A673 (cell line): ENCODE measurements at places on chromosomes 3 and 15.
A peak's percentile ranks its signal among the peaks of the same experiment; 100 is the strongest.

DNA sequence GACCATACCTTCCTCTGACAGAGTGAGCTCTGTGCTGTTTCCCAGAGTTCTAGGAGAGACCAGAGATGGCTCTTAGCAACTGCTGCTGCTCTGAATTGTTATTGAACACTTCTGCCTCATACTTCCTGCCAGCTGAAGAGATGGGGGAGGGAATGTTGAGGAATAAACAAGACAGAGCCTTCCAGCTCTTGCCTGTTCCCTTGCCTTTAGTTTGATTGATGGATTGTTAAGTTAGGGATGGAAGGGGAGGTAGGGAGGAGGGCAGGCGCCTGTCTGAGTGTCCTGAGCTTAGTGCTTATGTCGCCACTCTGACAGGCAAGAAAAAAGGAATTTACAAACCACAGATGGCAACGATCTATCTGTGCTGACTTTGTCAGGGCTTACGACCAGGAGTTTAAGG, 42.8 kb downstream of the ZNF609 start:
- no peak for DNase-seq

- DNase-seq, result peak; percentile 50
Measured at GRCh38 chr3:128488636-128488990, 4.4 kb downstream of the GATA2 start.

DNA sequence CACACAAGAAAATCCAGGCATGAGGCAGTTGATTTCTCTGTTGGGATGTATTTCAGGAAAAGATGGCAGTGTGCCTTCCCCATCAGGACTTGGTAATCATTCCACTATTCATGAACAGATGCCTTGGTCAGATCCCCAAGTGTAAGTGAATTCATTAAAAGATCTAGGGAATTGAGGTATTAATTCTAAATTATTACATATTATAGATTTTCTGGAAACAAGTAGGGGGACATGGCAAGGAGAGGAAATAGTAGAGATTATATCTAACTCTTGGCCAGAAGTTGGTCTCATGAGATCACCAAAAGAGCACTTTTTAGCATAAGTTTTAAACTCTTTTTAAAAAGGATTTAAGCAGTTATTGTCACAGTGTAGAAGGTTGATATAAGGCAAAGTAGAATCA, 74.4 kb upstream of the MDFIC2 start:
- no peak for DNase-seq

DNA sequence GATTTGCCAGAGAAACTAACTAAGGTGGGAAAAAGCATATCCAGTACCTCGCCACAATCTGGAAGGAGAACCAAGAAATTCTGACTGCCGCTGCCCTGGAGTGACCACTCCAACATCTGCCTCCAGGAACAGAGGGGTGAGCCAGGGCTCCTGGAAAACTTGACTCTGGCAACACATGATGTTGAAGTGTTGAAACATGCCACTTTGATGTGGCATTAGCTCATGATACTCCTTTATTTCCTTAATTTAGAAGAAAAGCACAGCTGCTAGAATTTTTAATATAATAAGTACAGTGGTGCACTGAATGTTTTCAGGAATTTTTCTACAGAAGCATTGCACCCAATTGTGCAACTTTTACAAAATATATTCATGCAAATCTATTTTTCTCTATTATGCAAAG, 109.9 kb upstream of the BCL6 start:
- no peak for DNase-seq

DNA sequence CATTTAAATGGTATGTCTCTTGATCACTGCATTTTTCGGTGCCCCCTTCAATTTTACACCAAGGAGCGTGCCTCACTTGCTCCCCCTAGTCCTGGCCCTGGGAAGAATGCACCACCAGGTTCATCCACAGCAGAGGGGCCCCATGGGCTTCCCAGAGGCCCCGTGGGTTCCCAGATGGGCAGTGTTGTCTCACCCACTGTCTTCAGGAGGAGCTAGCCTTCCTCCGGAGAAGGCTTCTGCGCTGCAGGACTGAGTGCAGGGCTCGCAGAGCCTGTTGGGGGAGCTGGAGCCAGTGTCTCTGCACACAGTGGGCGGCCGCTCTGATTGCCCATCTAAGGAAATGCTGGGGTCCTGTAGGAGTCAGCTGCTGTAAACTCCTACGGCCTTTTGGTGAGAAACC, 45.9 kb downstream of the POLR2M start:
- DNase-seq, result peak; percentile 13

- DNase-seq, result no peak
Measured at GRCh38 chr3:74564560-74564959, 49.9 kb downstream of the CNTN3 start.

DNA sequence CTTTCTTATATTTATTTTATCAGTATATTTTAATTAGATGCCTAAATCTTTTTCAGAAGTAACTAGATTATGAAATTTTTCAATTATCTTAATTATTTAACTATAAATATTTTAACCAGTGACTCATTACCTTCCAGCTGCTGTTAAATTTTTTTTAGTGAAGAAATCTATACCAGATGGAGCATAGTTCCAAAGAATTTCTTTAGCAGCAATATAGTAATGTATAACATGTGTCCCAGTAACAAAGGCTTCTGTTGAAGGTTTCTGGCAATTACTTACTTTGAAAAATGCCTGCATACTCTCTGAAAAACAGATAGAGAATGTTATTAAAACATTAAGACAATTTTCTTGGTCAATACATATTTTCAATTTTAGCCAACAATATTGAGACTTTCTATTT, 45.1 kb upstream of the CP start:
- no peak for DNase-seq

GRCh38 chr15:67957435-67958132, 96.5 kb upstream of the PIAS1 start:
- DNase-seq, result no peak

DNA sequence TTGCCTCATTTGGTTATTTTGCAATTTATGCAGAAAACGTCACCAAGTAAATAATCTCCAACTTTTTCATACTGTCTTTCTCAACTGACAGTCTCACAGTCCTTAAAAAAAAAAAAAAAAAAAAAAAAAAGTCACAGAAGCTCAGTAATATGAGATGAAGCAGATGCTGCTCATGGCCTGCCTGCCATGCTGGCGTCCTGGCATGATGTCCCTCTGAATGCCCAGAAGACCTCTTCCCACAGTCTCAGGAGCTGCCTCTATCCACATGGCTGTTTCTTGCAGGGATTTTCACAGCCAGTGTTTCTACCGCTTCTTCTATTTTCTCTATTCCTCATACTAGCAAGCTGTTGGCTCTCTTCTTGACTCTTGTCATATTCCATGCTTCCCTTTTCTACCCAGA, 87.7 kb downstream of the TGFBR2 start:
- no peak for DNase-seq

DNA sequence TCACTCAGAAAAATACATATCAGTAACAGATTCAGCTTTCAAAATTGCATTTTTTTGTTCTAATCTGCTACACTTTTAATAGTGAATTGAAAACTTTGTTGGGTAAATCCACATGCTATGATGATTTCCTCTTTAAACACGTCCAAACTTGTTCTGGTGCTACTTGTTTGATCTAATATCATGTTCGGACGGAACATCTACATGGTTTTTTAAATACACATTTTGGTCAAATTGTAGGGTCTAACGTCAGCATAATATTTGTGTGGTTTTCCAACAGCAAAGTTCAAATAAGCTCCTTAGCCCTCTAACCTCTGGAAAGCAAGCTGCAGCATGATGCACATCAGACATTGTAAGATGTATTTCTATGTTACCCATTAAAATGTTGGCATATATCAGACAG, 98.5 kb upstream of the OSTN start:
- no peak for DNase-seq

GRCh38 chr3:143657391-143657790, 190.9 kb downstream of the SLC9A9 start:
- no peak for DNase-seq

DNA sequence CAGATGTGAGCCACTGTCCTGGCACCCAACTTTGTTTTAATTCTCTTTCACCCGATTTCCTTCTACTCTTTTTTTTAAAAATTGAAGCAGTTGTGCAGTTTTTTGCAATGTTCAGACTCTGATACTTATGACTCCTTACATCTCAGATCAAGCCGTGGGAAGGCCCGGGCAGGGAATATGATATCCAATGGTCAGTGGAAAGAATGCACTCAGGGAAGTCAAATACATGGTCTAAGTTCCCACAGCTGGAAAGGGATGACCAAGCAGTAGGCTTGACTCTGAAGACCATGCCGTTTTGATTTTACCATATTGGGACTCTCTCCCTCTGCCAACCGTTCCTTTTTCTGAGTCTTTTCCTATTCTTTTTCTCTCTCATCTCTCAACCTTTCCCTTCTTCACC, 157.2 kb downstream of the RPLP1 start:
- DNase-seq, result no peak

- DNase-seq, result no peak
Measured at GRCh38 chr15:52287114-52287513, 8.5 kb downstream of the MYO5C start.

DNA sequence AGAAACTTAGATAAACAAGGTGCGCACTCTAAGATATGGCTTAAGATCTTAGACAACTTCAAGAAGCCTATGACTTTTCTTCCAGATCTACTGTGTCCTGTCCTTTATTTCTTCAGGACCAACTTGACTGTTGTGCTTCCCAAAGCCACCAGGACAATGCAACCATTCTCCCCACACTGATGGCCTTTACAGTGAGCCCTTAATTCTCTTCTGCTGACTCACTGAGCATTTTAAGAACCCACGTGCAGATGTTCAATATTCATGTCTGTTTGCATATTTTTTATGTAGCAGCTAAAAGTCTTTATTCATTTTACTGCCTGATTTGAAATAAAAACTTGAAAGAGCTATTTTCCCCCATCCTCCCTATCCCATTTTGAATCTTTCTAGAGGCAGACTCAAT, 103.3 kb upstream of the SLC2A2 start:
- peak; percentile 12 for DNase-seq

- DNase-seq, result no peak
Measured at GRCh38 chr3:131608296-131608695, 105.5 kb upstream of the MRPL3 start.

GRCh38 chr15:89500397-89501270, 4.3 kb upstream of the RHCG start:
- DNase-seq, result no peak

DNA sequence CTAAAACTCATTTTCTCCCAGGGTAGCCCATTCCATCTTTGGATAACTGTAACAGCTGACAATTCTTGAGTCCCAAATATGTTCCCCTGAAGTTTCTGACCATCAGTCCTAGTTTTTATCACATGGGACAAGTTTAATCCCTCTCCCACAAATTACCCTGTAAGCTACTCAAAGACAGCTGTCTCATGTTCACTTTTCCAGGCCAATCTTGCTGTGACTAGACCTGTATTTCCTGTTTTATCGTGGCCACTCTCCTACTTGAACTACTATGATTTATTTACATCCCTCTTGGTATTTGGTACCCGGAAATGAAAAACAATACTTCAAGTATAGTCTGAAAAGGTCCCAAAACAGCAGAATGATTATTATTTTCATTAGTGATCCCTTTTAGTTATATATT, 95.1 kb upstream of the MEX3B start:
- no peak for DNase-seq

- DNase-seq, result no peak
Measured at GRCh38 chr3:110352841-110353604, 718.6 kb upstream of the NECTIN3 start.

- no peak for DNase-seq
Measured at GRCh38 chr3:65922441-65922840, 116.3 kb downstream of the MAGI1 start.

DNA sequence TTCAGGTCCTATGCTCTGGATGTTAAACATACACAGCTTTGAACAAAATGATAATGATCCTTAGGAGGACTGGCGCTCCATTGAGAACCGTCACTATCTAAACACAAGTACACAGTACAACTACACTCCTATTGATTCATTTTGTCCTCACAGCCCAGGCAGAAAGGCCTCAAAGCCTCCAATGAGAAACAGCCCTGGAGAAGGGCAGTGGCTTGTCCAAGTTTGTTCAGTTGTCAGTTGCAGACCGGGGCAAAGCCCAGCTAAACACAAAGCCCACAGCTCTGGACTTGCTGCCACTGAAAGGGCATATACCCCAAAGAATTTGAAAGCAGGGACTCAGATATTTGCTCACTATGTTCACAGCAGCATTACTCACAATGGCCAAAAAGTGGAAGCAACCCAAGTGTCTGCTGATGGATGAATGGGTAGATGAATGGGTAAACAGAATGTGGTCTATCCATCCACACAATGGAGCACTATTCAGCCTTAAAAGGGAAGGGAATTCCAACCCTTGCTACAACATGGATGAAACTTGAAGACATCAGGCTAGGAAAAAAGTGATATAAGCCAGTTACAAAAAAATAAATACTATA, 34.7 kb downstream of the NUP210 start:
- DNase-seq, result no peak

DNA sequence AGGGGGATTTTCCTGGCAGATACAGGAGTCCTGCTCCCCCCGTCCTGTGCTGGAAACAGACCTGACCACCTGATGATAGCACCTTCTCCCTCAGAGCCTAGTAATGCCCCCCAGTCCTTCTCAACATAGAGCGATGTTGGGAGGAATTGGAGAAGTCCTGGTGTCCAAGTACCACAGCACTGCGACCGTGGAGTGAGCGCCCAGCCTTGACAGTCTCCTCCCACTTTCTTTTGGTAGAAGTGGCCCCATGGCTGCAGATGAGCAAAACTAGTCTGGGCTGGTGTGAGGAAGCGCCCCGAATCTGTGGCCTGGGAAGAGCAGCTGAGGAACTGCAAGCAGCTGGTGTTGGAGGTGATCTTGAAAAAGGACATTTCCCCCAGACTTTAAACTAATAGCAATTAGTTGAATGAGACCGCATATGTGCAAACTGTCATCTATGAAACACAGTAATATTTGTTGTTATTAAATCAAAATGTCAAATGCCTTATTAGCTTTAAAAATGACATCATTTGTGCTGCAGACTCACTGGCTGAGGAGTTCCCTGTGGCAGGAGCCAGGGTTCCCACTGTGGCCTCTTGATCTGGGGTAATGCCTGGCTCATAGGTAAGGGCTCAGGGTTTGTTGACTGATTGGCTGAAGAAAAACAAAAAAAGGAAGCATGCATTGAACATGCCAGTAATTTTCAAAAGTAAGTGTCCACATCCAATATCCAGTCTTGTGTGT, 121.8 kb downstream of the CACNA2D3 start:
- DNase-seq, result no peak

GRCh38 chr3:17158941-17159682, 274.4 kb downstream of the PLCL2 start:
- DNase-seq, result no peak

GRCh38 chr3:152019508-152019907, 146.1 kb downstream of the SUCNR1 start:
- no peak for DNase-seq

- DNase-seq, result no peak
Measured at GRCh38 chr3:82137861-82138260, 376.4 kb upstream of the GBE1 start.

DNA sequence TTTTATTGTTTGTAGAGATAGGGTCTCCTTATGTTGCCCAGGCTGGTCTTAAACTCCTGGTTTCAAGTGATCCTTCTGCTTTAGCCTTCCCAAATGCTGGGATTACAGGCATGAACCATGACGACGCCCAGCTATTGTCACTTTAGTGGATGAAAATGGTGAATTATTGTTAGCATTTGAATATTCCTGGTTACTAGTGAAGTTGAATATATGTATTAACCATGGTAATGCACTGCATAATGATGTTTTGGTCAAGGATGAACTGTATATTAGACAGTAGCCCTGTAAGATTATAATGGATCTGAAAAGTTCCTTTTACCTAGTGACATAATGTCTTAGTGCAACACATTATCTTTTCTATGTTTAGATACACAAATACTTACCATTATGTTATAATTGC, 50.4 kb upstream of the KCNAB1 start:
- no peak for DNase-seq
